Fibroblast of skin of left biceps (primary cell): ENCODE measurements at places on chromosomes 16 and 17.

GRCh38 chr17:6603744-6604325, 36.7 kb downstream of the KIAA0753 start:
- DNase-seq: no peak

DNA sequence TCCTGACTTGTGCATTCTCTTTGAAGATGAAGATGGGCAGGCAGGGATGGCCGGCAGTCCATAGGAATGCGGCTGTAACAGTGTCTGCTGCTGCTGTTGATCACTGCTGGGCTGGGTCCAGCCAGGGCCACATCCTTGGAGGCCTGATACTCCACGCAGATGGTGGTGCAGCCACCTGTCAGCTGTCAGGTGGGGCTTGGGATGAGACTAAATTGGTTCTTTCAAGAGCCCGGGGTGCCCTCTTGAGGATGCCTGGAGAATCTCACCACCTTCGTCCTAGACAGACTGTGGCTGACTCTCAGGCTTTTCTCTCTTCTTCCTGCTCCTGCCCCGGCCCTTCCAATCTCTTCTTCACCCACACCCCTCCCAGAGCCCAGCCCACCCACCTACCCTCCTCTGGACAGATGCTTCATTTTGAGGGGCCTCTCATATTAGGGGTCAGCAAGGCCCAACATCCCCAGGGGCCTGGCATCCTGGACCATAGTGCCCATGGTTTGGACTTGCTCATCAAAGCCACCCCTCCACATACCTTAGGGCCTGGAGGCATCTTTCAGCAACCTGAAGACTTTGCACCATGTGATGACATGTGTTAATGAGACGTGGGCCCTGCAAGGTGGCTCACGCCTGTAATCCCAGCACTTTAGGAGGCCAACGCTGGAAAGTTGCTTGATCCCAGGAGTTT, 19.1 kb downstream of the OSBPL7 start:
- no peak for DNase-seq

- no peak for DNase-seq
Measured at GRCh38 chr16:35732046-35732810, 2272.8 kb downstream of the TP53TG3F start.

GRCh38 chr16:58013201-58013956, 12.2 kb downstream of the USB1 start:
- no peak for DNase-seq

- DNase-seq: no peak
Measured at GRCh38 chr16:78815713-78816112, 716.3 kb downstream of the WWOX start.

DNA sequence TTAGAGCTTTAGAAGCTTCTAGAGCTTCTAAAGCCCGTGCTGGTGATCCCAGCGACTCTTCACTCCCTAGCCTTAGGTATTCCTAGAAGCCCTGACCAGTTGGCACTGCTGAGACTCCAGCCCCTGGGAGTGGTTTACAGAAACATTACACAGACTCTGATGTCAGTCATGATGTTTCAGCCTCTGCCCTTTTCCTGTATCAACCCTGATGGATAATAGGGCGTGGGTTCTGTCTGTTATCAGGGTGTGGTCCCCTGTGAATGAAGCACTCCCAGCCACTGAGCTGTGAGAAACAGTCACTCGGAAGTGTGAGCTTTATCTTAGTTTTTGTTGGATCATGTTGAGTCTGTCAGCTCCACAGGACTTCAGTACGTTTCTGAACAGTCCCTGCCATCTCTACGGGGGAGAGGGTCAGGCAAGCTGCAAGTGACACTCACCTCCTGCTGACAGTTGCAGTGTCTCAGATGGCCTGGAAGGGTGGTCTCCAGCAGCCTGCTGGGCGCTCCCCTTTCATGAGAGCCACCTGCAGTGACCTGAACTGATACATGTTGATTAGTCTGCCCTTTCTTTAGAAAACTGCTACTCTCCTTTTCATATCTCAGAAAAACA, 12.8 kb downstream of the GOSR2 start:
- DNase-seq: no peak

GRCh38 chr16:30065943-30066760, 592 bp downstream of the ALDOA start:
- no peak for DNase-seq
